T-helper 17 cell (primary cell): ENCODE measurements at places on chromosomes 1 and 21.

DNA sequence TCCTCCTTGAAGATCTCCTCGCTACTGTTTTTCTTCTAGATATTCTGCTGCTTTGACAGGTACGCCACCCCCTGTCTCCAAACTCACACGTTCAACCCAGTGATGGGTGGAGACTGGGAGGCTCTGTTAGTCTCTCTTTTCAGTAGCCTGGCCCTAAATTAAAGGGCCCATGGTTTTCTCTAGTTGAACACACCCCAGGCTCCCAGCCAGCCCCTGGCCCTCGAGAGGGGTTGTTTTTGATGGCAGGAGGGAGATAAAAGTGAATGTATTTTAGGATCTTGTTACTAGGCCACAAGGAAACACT, 21.6 kb upstream of the CLDN14 start:
- peaks cover 26% of the 10 kb centered on the region for H3K27me3 ChIP-seq
- H3K27ac ChIP-seq, result no peak overlapping the region
- no peaks in the 10 kb centered on the region for H3K36me3 ChIP-seq
- DNase-seq, result no peak
- H3K4me1 ChIP-seq, result no peaks in the 10 kb centered on the region
- H3K4me3 ChIP-seq, result no peak overlapping the region

GRCh38 chr1:105684714-105685113, 1371.8 kb upstream of the PRMT6 start:
- H3K4me3 ChIP-seq, result no peak overlapping the region
- no peak overlapping the region for H3K27ac ChIP-seq
- no peaks in the 10 kb centered on the region for H3K4me1 ChIP-seq
- H3K27me3 ChIP-seq, result no peaks in the 10 kb centered on the region
- no peaks in the 10 kb centered on the region for H3K36me3 ChIP-seq

DNA sequence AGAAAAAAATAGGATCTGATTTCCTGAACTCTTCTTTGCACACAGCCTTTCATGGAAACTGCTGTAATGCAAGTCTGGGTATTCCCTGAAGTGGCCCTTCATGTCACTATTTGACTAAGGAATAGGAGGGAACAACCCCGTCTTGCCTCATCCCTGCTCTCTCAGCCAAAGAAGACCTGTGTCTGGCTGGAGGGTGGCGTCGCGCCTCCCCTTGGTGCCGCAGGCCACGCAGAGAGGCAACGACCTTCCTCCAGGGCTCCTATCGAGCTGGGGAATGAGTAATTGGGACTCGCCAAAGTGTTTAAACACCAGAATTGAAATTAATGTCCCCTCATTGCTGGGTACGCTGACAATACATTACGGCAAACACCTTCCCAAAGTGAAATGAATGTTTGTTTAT, 129.8 kb downstream of the PBX1 start:
- H3K27ac ChIP-seq, result no peak overlapping the region
- H3K36me3 ChIP-seq, result no peaks in the 10 kb centered on the region
- no peak for DNase-seq
- H3K4me1 ChIP-seq, result no peaks in the 10 kb centered on the region

DNA sequence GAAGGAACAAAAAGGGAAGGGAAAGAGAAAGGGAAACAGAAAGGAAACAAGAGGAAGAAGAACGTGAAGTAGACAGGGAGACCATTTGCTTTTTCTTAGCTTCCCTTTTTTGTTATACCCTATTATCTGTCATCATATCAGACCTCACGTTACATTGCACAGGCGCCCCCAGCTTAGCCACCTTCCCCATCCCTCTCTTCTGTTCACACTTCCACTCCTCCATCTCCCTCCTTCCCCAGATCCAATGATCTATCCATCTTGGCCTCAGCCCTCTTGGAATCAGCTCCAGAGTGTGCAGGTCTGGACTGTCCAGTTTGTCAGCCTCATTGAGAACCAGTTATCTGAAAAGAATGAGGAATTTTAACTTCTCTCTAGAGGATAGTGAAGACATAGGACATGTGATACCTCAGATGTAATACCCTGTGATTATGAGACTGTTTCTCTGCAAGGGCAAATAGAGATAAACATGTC, 101.1 kb upstream of the ERRFI1 start:
- H3K27ac ChIP-seq, result peak overlapping the region; percentile 10
- H3K4me1 ChIP-seq, result peaks cover 3% of the 10 kb centered on the region
- no peak for DNase-seq

DNA sequence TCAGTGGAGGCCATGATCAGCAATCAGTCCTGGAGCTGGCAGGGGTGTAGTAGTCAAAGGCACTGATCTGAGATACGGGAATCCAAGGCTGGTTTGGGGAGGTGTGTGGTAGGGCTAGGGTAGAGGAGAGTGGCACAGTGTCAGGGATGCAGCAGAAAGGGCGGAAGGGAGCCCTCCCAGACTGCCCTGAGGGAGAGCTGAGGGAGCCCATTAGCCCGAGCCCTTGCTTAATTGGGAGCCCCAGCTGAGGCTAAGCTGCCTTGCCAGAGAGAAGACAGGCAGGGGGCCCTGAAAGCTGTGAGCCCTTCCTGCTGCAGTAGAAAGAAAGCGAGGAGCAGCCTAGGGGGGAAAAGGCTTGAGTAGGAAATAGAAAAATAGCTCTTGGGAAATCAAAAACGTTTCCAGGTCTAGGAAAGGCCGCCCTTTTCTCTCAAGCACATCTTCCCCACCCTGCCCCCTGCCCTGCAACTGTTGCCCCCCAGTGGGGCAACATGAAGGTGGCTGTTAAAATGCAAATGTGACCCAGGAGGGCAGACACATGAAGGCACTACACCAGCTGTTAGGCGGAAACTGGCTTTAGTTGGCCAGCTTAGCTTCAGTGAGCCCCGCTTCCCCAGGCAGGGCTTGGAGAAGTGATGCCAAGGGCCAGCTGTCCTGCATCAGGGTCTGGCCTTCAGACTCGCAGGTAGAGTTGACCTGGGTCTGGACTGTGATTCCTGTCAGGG, 106.2 kb downstream of the UCK2 start:
- no peak overlapping the region for H3K27ac ChIP-seq
- H3K4me1 ChIP-seq, result peaks cover 2% of the 10 kb centered on the region
- H3K36me3 ChIP-seq, result no peaks in the 10 kb centered on the region
- peaks cover 20% of the 10 kb centered on the region for H3K27me3 ChIP-seq

DNA sequence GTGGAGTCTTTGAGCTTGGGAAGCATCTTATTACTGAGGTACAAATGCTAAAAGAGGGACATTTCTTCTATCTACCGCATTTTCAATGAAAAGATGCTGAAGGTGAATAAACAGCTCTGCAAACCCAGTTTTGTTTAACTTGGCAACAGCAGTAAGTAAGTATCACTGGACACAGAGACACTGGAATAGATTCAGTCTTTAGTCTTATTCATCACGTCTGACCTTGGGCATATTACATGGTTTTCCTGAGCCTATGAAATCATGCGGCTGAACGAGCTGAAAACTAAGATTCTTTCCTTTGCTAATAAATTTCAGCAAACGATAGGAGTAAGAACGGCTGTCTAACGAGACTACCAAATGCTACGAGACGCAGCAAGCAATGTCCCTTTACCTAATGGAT, 207.4 kb downstream of the GABPA start:
- DNase-seq, result no peak
- H3K27ac ChIP-seq, result no peak overlapping the region
- peaks cover 2% of the 10 kb centered on the region for H3K4me1 ChIP-seq
- H3K36me3 ChIP-seq, result peaks cover 2% of the 10 kb centered on the region
- no peaks in the 10 kb centered on the region for H3K27me3 ChIP-seq

GRCh38 chr1:27166929-27167328, 12.0 kb upstream of the SLC9A1 start:
- no peaks in the 10 kb centered on the region for H3K27me3 ChIP-seq
- no peak overlapping the region for H3K27ac ChIP-seq
- H3K4me1 ChIP-seq, result peaks cover 4% of the 10 kb centered on the region

GRCh38 chr1:226373376-226373775, 34.5 kb downstream of the PARP1 start:
- H3K27ac ChIP-seq, result no peak overlapping the region
- H3K27me3 ChIP-seq, result no peaks in the 10 kb centered on the region
- H3K36me3 ChIP-seq, result peaks cover 13% of the 10 kb centered on the region
- no peak overlapping the region for H3K4me3 ChIP-seq
- no peak for DNase-seq
